Lower lobe of right lung (tissue), 2 donors: ENCODE measurements at places on chromosomes 2 and 18. TPM values are rescaled to one million over a fixed set of nuclear protein-coding genes. Genes with fewer than 3 reads are reported as not detected.

DTNA gene
- 21.0 TPM for total RNA-seq

NFE2L2 gene
- total RNA-seq, result 105 TPM

ITGAV gene
- total RNA-seq, result 46.6 TPM

LOXL3 gene
- total RNA-seq, result 12.1 TPM

MTLN gene
- 47.3 TPM for total RNA-seq

SLC8A1 gene
- 58.5 TPM for total RNA-seq

NFU1 gene
- total RNA-seq, result 44.2 TPM

DNA sequence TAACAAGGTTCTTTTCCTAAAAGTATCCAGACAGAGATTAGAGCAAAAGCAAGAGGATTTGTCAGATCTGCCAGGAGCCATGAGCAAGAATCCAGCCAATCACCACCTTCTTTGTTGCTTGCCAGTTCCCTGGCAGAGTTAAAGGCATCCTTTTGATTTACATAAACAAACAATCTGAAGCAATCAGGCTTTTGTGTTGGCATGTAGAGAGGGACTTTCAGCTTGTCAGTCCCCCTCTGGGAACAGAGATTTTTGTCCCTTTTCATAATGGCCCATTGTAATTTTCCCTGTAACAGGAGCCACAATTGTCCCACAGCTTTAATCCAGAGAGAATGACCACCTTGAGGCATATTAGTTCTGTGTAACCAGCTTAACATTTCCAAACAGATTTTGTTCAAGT is at the start of gene ERMN:
ERMN (minus strand) TSS at position 39 of the 400 bp plus-strand sequence. CDS start 182 bp downstream, outside the sequence.
- H3K27me3 ChIP-seq, result no peaks in the 10 kb centered on the region

DNA sequence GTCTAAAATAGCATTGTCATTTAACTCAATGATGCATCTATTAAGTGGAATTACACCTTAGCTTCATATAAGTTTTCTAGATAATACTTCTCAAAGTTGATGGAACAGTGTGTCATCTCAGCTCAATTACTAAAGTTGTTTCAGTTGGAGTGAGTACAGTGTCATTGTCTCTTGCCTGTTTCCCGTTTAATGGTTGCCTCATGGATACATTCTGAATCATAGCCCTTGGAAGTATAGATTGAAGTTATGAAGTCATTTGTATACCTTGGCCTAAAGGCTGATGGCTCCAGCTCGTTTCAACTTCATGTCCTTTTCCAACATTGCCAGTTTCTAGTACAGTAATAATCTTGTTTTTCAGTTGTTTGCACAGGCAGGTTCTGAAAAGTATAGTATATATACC is 130.5 kb upstream of the NOSTRIN start:
- no peaks in the 10 kb centered on the region for H3K27me3 ChIP-seq
- no peak for DNase-seq
- no peaks in the 10 kb centered on the region for H3K4me1 ChIP-seq
- no peak overlapping the region for H3K27ac ChIP-seq

DNA sequence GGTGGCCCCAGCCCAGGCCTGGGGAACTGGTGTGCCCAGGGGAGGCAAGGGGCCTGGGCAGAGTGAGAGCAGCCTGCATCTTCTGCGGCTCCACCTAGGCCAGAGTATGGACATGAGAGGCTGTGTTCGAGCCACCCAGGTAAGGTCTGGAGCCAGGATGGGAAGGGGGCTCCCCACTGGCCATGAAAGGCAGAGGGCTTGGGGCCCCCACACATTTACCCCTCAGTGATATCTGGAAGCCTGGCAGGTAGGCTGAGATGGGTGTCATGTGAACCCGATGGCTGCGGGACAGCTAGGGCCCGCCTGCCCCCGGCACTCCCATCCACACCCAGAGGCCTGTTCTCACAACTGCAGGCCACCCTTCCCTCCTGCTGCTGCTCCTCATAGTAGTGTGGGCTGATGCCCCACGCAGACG is 13.2 kb downstream of the ADRA2B start:
- DNase-seq, result peak; percentile 18
- no peak overlapping the region for H3K27ac ChIP-seq
- H3K4me3 ChIP-seq, result no peak overlapping the region
- no peaks in the 10 kb centered on the region for H3K36me3 ChIP-seq
- peaks cover 2% of the 10 kb centered on the region for H3K27me3 ChIP-seq
- peaks cover 4% of the 10 kb centered on the region for H3K4me1 ChIP-seq

GRCh38 chr2:163800951-163801381 is 65.2 kb upstream of the FIGN start:
- H3K36me3 ChIP-seq, result no peaks in the 10 kb centered on the region
- DNase-seq, result no peak
- no peaks in the 10 kb centered on the region for H3K27me3 ChIP-seq
- H3K4me3 ChIP-seq, result no peak overlapping the region
- no peak overlapping the region for H3K27ac ChIP-seq

- H3K27ac ChIP-seq, result no peak overlapping the region
- H3K4me1 ChIP-seq, result no peaks in the 10 kb centered on the region
- no peaks in the 10 kb centered on the region for H3K36me3 ChIP-seq
- H3K27me3 ChIP-seq, result peaks cover 6% of the 10 kb centered on the region
- DNase-seq, result no peak
Observed at GRCh38 chr18:50518787-50519546, 40.9 kb upstream of the MAPK4 start.

DNA sequence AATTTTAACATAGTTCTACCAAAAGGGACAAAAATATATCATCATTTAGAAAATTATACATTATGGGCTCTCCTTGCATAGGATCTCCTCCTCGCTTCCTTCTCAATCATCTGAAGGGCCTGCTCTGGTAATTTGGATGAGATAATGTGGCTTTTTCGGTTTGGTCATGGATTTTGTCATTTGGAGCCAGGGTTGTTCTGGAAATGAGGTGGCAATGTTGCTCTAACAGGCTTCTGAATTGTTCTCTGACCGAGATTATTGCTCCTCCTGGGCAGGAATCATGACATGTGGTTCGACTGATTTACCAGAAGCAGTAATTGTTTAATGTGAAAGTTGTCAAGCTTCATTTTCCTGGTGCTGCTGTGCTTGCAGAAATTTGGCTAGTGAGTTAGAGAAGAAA is 194.7 kb upstream of the ERBB4 start:
- no peaks in the 10 kb centered on the region for H3K27me3 ChIP-seq
- no peaks in the 10 kb centered on the region for H3K36me3 ChIP-seq
- H3K4me3 ChIP-seq, result no peak overlapping the region
- H3K4me1 ChIP-seq, result no peaks in the 10 kb centered on the region
- DNase-seq, result no peak
- no peak overlapping the region for H3K27ac ChIP-seq

DNA sequence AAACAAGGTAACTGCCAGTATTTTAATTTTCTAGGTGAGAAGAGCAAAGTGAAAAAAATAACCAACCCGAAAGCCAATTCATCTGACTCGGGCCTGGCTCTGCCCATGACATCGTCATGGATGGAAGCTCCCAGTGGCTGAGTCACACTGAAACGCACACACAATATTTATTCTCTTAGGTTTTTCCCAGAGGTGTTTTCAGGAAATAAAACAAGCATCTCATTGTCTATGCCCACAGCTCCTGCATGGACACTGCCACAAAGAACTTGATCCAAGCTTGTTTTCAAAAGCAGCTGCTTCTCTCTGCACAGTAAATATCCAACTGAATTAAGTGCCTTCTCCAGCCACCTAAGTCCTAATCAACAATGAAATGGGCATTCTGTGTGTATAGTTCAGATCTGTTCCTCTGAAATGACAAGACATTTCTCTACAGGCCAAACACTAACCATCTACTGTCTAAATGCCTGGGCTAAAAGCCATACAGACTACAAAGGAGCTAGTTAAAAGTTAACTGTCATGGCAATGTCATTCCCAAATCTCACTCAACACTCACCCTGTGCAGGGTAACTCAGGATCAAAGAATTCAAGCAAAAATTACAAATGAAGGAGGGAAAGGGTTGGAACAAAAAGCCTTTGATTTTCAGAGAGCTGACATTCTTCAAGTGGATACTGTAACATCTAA is 62.9 kb downstream of the RPL31 start:
- no peaks in the 10 kb centered on the region for H3K36me3 ChIP-seq
- DNase-seq, result no peak
- H3K27ac ChIP-seq, result no peak overlapping the region
- H3K27me3 ChIP-seq, result no peaks in the 10 kb centered on the region
- H3K4me1 ChIP-seq, result peaks cover 10% of the 10 kb centered on the region

DNA sequence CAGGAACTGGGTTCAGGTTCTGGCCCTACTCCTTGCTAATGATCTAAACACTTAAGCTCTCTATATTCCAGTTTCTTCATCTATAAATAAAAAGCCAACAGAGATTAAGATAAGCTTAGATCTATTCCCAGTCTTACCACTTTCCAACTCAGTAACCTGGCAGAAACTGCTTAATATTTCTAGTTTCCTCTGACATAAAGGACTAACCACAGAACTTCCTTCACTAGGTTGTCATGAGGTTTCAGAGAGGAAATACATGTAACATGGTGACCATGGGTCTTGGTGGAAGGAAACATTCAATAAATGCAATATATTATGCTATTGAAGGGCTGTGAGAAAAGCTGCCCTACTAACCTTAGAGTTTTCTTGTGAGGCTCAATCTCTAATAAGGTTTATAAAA is 114.4 kb upstream of the PDE1A start:
- no peaks in the 10 kb centered on the region for H3K36me3 ChIP-seq
- no peak overlapping the region for H3K27ac ChIP-seq
- no peaks in the 10 kb centered on the region for H3K27me3 ChIP-seq
- no peak overlapping the region for H3K4me3 ChIP-seq
- DNase-seq, result no peak

DNA sequence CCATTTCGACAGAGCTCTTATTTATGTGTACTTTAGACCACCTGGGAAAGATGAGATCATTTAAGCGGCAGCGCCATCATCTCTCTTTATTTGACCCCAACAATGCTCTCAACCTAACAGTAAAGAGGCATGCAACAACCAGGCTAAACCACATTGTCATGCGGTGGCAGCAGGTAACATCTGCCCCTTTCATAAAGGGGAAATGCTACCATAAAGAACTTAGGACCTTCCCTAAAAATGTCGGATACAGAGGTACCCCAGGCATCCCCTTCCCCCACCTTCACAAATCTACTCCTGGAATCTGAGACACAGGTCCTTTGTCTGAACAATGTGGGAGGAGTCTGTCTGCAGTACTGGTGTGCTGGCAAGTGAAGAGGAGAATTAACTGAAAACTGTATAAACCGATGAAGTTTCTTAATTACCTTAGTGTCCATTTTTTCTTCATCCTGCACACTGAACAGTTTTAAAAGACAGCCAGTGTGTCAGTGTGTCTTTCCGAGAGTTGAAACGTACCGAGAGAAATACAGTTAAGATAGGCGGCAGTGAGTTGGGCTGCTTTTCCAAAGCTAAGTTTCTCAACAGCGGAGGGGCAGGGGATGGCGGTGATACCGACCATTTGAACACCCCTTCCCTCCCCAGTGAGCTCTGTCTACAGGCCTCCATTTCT is 1.9 kb downstream of the MEX3C start:
- H3K4me3 ChIP-seq, result peak overlapping the region; percentile 81
- no peaks in the 10 kb centered on the region for H3K27me3 ChIP-seq
- H3K36me3 ChIP-seq, result no peaks in the 10 kb centered on the region
- H3K4me1 ChIP-seq, result peaks cover 40% of the 10 kb centered on the region

DNA sequence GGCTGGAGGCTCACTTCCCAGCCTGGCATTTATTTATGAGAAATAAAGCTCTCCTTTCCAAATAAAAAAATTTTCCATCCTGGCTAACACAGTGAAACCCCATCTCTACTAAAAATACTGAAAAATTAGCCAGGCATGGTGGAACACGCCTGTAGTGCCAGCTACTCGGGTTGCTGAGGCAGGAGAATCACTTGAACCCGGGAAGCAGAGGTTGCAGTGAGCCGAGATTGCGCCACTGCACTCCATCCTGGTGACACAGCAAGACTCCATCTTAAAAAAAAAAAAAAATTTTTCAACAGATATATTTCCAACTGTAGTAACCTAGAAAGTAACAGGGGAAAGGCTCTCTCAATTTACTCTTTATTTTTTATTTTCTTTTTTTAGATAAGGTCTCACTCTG is 6.1 kb upstream of the PCBP1 start:
- peaks cover 78% of the 10 kb centered on the region for H3K36me3 ChIP-seq
- peaks cover 44% of the 10 kb centered on the region for H3K4me1 ChIP-seq
- H3K27me3 ChIP-seq, result no peaks in the 10 kb centered on the region
- no peak for DNase-seq

- DNase-seq, result peak; percentile 68
- H3K4me1 ChIP-seq, result peaks cover 34% of the 10 kb centered on the region
- H3K27me3 ChIP-seq, result peaks cover 52% of the 10 kb centered on the region
- H3K4me3 ChIP-seq, result peak overlapping the region; percentile 30
- H3K27ac ChIP-seq, result no peak overlapping the region
Observed at GRCh38 chr2:19349911-19350677, 8.3 kb downstream of the OSR1 start.

DNA sequence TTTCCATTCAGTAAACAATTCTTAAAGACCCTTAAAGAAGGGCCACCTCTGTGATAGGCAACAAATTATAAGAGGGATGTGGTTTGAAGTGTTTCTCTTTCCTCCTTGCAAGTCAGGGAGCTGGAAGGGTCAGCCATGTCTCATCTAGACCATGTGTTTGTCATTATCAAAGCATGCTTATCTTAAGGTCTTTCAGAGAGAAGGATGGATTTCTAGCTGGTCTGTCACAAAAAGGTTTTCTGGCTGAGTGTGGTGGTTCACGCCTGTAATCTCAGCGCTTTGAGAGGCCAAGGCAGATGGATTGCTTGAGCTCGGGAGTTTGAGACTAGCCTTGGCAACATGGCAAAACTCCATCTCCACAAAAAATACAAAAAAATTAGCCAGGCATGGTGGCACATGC is 59.2 kb upstream of the PEX13 start:
- H3K36me3 ChIP-seq, result peaks cover 17% of the 10 kb centered on the region
- DNase-seq, result no peak
- H3K4me1 ChIP-seq, result no peaks in the 10 kb centered on the region
- no peak overlapping the region for H3K27ac ChIP-seq
- H3K27me3 ChIP-seq, result no peaks in the 10 kb centered on the region
- H3K4me3 ChIP-seq, result no peak overlapping the region

- peaks cover 15% of the 10 kb centered on the region for H3K27me3 ChIP-seq
- DNase-seq, result peak; percentile 42
- no peaks in the 10 kb centered on the region for H3K36me3 ChIP-seq
- no peak overlapping the region for H3K27ac ChIP-seq
Observed at GRCh38 chr18:79590191-79591031, 89.2 kb upstream of the CTDP1 start.

GRCh38 chr2:32009516-32010256 is 1.1 kb downstream of the MEMO1 start:
- DNase-seq, result peak; percentile 67
- peak overlapping the region; percentile 90 for H3K4me3 ChIP-seq
- H3K36me3 ChIP-seq, result no peaks in the 10 kb centered on the region
- peaks cover 41% of the 10 kb centered on the region for H3K4me1 ChIP-seq
- peak overlapping the region; percentile 86 for H3K27ac ChIP-seq

- no peak for DNase-seq
- H3K36me3 ChIP-seq, result no peaks in the 10 kb centered on the region
- no peaks in the 10 kb centered on the region for H3K27me3 ChIP-seq
- no peak overlapping the region for H3K27ac ChIP-seq
- no peaks in the 10 kb centered on the region for H3K4me1 ChIP-seq
Observed at GRCh38 chr18:72122103-72122502, 422.0 kb downstream of the CBLN2 start.
